ENCODE measurements at places on chromosomes 13 and 19.
A peak's percentile ranks its signal among the peaks of the same experiment; 100 is the strongest.

- DNase-seq = no peak
Measured at GRCh38 chr13:104987621-104988020, 1547.8 kb downstream of the EFNB2 start.

DNA sequence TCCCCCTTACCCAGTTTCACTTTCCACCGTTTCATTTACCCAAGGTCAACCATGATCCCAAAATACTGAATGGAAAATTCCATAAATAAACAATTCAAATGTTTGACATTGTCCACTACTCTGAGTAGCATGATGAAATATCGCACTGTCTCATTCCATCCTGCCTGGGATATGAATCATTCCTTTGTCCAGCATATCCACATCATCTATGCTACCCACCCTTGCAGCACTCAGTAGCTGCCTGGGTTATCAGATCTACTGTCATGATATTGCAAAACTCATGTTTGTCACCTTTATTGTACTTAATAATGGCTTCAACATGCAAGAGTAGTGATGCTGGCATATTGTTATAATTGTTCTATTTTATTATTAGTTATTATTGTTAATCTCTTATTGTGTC lies 263.9 kb upstream of the NBEA start:
- no peak for DNase-seq

GRCh38 chr19:12567951-12568350 lies 16.7 kb upstream of the ZNF564 start:
- no peak for DNase-seq

GRCh38 chr19:1884291-1884718 lies 991 bp downstream of the ABHD17A start:
- no peak for DNase-seq

DNA sequence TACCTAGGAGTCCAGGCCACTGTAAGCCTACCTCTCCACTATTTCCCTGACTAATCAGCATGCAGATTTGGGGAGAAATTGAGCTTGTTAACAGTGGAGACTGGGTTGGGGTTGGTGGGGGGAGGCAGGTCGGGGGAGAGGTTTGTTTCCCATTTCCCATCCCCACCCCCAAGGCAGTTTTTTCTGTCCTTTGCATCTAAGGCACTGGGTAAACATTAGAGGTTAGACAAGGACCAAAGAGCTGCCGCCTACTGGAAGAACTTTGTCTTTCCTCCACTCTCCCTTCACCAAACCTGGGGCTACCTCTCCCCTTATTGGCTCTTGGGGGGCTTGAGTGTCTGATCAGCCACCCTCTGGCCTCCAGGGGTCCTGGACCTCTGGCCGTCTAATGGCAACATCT lies 953 bp downstream of the KCNN4 start:
- no peak for DNase-seq

GRCh38 chr13:111650626-111651025 lies 330.2 kb downstream of the TEX29 start:
- no peak for DNase-seq

GRCh38 chr13:98214707-98215106 lies 37.6 kb upstream of the RNF113B start:
- DNase-seq = no peak

DNA sequence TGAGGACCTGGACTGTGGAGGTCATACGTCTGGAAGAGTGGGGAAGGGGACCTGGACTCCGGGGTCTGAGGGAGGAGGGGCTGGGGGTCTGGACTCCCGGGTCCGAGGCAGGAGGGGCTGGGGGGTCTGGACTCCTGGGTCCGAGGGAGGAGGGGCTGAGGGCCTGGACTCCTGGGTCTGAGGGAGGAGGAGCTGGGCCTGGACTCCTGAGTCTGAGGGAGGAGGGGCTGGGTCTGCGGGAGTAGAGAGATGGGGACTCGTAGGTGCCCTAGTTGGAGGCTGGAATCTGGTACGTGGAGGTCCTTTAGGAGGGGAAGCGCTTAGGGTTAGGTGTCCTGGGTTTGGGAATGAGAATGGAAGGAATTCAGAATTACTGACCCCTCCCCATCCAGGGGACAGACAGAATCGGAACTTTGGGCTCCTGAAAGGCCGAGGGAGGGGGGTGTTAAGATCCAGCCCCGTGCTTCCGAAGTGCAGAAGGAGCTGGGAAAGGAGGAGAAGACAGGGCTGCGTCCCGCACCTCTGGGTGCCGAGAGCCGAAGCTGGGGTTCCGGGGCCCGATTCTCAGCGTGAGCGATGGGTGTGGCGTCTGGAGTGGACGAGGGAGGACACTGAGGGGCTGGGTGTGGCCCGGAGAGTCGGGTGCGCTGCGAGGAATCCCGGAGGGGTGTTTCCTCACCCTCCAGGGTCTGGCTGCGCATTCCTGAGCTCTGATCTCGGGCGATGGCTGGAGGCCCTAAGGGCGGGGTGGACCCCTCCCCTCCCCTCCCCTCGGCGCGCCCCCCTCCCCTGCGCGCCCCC lies 608 bp downstream of the MYADM start:
- no peak for DNase-seq

GRCh38 chr19:17260842-17261325 lies 3.7 kb downstream of the USHBP1 start:
- peak; percentile 84 for DNase-seq

- DNase-seq = no peak
Measured at GRCh38 chr19:18610556-18611326, 1.9 kb upstream of the TMEM59L start.

DNA sequence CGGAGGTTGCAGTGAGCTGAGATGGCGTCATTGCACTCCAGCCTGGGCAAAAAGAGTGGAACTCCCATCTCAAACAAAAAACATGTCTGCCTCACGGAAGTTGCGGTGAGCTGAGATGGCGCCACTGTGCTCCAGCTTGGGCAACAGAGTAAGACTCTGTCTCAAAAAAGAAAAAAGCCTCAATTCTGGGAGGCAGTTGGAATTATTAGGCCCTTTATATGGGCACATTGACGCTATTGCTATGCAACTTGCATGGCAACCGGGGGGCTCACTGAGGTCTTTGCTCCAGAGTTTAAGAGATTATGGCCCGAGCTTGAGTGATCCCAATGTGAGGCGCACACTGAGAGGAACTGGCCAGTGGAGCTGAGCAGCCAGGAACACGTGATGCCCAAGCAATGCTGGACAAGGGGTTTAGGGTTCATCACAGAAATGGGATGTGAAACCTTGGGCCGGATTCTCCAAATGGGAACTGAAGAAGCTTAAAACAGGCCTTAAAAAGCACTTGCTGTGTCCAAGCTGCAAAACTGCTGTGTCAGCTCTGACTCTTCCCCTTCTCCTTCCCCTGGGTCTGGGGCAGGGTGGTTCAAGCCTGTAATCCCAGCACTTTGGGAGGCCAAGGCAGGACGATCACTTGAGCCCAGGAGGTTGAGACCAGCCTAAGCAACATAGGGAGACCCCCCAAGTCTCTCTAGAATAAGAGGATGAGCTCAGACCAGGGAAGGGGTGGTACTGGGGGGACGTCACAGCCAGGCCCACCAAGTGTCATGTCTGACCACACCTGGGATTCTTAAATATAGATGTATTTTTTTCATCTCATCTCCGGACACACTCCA lies 2.5 kb downstream of the FTL start:
- DNase-seq = no peak

GRCh38 chr19:1250437-1251260 lies 2.3 kb downstream of the MIDN start:
- peak; percentile 59 for DNase-seq

DNA sequence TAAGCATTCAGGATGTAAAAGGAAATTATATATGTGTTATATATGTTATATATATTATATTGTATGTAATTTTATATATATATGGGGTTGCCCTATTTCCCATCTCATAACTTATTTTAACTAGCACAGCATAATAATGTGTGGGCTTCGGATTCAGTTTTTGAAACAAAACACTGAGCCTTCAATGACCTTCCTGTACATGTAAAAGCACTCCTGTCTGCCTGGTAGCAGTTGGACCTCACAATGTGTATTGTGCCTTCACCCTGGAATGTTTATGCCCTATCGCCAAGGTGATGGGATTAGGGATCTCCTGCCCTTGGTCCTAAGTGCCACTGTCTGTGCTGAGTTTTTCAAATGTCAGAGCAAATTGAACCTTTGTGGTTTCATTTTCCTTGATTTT lies 968.8 kb downstream of the TUBA3C start:
- no peak for DNase-seq

GRCh38 chr19:19627621-19628500 lies at the start of gene LPAR2:
Gene LPAR2 (minus strand): TSS chr19:19628220. CDS start chr19:19627275, 945 bp downstream.
- DNase-seq = peak; percentile 76

DNA sequence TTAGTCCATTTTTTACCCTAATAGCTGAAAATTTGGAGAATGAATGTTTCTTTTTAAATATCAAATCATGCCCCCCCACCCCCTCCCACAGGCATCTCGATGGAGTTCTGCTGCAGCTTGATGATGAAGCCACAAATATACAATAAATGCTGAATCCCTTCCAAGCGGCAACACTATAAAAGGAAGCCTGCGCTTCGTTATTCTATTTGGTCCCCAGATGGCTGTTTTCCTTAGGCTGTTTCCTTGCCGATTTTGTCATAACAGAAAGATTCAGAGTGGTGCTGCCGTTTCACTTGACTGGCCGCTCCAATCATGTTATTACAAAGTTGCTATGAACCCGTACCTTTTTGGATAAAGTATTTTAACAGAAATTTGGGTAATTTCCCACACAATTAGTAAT lies 79.5 kb downstream of the MYO16 start:
- DNase-seq = no peak

DNA sequence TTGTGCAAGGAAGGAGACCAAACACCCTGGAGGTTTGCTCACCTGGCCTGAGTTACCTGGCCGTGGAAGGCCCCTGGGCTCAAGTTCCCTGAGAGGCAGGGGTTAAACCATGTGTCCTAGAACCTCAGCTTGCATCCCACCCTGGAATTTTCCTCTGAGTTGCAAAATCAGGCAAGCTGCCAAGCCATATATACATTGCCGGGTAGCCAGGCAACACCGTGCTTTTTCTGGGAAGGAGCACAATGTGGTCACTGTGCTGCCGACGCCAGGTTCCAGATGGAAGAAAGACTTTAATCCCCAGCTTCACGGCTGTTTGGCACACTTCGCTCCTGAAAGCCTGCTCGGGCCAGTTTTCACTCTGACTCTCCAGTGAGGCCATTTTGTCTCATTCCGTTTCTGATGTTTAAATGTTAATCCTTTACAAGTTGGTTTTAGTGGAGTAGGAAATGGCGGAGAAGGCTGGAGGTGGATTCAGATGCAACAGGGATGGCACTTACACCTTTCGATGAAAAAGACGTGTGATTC lies 60.1 kb upstream of the PEG3 start:
- DNase-seq = no peak

- DNase-seq = no peak
Measured at GRCh38 chr13:19664481-19665230, 31.2 kb downstream of the MPHOSPH8 start.

DNA sequence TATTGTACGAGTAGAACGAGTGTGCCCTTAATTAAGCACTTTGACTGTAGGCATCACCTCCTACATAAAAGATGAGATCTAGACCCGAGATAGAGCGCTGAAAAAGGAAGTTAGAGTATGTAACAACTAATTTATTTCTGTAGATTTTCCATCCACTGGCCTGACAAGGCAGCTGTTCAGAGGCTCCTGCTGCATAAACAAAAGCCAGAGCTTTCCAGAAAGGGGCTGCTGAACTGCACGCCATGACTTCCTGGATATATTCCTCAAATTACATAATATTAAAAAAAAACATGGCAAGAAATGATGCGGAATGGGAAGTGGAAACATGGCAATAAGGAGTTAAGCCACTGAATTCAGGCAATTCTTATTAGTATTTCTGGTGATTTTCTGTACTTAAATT lies 89.7 kb downstream of the AKAP11 start:
- no peak for DNase-seq

- no peak for DNase-seq
Measured at GRCh38 chr13:107099661-107100060, 531.7 kb upstream of the ARGLU1 start.

GRCh38 chr19:41223431-41224234 lies 4.6 kb downstream of the AXL start:
- DNase-seq = no peak

DNA sequence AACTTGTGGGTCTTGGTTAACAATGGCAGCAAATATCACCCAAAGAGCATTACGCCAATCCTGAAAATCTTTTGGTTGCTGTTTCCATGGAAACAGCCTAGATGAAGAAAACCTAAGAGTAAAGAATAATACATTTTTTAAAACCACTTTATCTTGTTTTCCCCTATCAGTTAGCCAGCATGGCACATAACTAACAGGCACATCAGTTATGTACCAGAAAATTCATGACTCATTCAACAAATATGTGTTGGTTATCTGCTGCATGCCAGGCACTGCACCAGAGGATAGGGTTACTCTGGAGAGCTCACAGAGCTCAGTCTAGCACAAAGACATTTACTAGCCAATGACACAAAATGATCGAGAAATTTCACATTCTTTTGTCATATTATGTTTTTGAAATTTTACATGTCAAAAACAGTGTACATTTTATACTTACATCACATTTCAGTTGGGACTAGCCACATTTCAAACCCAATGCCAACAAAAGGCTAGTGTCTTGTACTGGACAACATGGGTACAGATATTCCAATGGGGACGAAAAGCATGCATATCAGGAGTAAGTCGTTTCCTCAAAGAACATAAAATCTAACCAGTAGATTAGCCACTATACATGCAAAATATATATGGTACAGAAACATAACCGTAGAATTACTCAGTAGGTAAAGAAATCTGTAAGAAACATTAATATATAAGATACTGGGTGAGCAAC lies 20.3 kb downstream of the LNX2 start:
- no peak for DNase-seq

- no peak for DNase-seq
Measured at GRCh38 chr13:92716749-92717148, 509.9 kb upstream of the GPC6 start.

DNA sequence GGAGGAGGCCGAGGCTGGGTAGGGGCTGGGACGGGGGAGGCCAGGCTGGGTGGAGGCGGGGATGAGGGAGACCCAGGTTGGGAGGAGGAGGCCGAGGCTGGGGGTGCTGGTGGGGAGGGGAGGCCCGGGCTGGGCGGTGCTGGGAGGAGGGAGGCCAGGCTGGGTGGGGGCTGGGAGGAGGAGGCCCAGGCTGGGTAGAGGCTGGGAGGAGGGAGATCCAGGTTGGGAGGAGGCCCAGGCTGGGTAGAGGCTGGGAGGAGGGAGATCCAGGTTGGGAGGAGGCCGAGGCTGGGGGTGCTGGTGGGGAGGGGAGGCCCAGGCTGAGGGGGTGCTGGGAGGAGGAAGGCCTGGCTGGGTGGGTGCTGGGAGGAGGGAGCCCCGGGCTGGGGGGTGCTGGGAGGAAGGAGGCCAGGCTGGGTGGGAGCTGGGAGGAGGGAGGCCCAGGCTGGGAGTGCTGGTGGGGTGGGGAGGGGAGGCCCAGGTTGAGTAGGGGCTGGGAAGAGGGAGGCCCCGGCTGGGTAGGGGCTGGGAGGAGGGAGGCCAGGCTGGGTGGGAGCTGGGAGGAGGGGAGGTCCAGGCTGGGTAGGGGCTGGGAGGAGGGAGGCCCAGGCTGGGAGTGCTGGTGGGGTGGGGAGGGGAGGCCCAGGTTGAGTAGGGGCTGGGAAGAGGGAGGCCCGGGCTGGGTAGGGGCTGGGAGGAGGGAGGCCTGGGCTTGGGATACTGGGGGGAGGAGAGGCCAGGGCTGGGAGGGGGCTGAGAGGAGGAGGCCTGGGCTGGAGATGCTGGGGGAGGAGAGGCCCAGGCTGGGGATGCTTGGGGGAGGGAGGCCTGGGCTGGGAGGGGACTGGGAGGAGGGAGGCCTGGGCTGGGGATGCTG lies 10.7 kb downstream of the TPGS1 start:
- DNase-seq = no peak

- no peak for DNase-seq
Measured at GRCh38 chr13:99228737-99229691, 28.4 kb downstream of the UBAC2 start.

- no peak for DNase-seq
Measured at GRCh38 chr13:106865716-106866440, 297.9 kb upstream of the ARGLU1 start.
